CD4-positive, alpha-beta memory T cell (primary cell): ENCODE measurements at places on chromosomes 4 and X. TPM values are rescaled to one million over a fixed set of nuclear protein-coding genes. Genes with fewer than 3 reads are reported as not detected.

KCTD8 gene
- not detected for total RNA-seq

DNA sequence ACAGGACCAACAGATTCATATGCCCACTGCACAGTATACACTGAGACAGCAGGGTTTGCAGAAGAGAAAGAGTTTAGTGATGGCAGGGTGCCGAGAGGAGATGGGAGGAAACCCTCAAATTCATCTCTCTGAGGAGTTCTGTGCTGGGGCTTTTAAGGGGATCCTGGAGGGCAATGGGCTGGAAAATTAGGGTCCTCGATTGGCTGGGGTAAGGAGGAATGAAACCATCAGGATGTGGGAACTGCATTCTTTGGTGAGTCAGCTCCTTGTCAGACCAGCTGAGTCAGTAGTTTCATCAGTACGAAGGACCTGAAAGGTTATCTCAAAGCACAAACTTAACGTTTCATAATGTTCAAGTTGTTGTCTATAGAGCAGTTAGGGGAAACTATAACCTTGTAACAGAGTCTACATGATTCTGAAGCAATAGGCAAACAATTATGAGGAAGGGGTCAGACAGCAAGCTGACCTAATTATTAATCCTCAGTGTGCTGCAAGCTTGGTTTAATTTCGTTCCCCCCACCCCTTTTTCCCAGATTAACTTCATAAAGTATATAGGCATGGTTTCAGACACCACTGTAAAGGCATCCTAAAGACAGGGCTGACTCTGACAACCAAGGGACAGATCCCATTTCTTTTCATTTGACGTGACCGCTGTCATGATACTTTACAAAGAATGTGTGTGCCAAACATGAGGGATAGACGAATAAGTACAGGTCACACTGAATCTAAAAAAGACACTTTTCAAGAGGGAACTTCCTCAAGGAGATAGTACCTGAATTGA, 1.5 kb upstream of the MSMO1 start:
- H3K27me3 ChIP-seq, result no peaks in the 10 kb centered on the region
- H3K36me3 ChIP-seq, result no peaks in the 10 kb centered on the region
- peaks cover 37% of the 10 kb centered on the region for H3K4me1 ChIP-seq
- no peak overlapping the region for H3K27ac ChIP-seq
- no peak for DNase-seq

GRCh38 chrX:109774706-109775105, 41.6 kb upstream of the ACSL4 start:
- no peak overlapping the region for H3K27ac ChIP-seq
- no peaks in the 10 kb centered on the region for H3K36me3 ChIP-seq
- no peak for DNase-seq
- no peaks in the 10 kb centered on the region for H3K4me1 ChIP-seq
- no peak overlapping the region for H3K4me3 ChIP-seq
- no peaks in the 10 kb centered on the region for H3K27me3 ChIP-seq

ARX gene
- total RNA-seq, result not detected

- H3K27me3 ChIP-seq, result no peaks in the 10 kb centered on the region
- peak overlapping the region; percentile 26 for H3K27ac ChIP-seq
- peak; percentile 46 for DNase-seq
- no peaks in the 10 kb centered on the region for H3K36me3 ChIP-seq
- no peak overlapping the region for H3K4me3 ChIP-seq
Measured at GRCh38 chrX:41116948-41117347, 31.7 kb downstream of the USP9X start.

DDIT4L gene
- total RNA-seq, result not detected

TRIM2 gene
- 12.3 TPM for total RNA-seq

UGT8 gene
- total RNA-seq, result 0.36 TPM

GRCh38 chr4:57926311-57926710, 816.1 kb upstream of the IGFBP7 start:
- no peaks in the 10 kb centered on the region for H3K36me3 ChIP-seq
- no peak for DNase-seq
- no peaks in the 10 kb centered on the region for H3K4me1 ChIP-seq
- H3K27me3 ChIP-seq, result no peaks in the 10 kb centered on the region

- peak overlapping the region; percentile 40 for H3K27ac ChIP-seq
- H3K36me3 ChIP-seq, result no peaks in the 10 kb centered on the region
- peak overlapping the region; percentile 79 for H3K4me3 ChIP-seq
- peak; percentile 45 for DNase-seq
Measured at GRCh38 chr4:100895556-100896197, 377.9 kb upstream of the EMCN start.

- no peak overlapping the region for H3K4me3 ChIP-seq
- no peak overlapping the region for H3K27ac ChIP-seq
- H3K4me1 ChIP-seq, result no peaks in the 10 kb centered on the region
- no peaks in the 10 kb centered on the region for H3K36me3 ChIP-seq
- no peaks in the 10 kb centered on the region for H3K27me3 ChIP-seq
Measured at GRCh38 chrX:107804427-107804826, 21.2 kb upstream of the MID2 start.

DNA sequence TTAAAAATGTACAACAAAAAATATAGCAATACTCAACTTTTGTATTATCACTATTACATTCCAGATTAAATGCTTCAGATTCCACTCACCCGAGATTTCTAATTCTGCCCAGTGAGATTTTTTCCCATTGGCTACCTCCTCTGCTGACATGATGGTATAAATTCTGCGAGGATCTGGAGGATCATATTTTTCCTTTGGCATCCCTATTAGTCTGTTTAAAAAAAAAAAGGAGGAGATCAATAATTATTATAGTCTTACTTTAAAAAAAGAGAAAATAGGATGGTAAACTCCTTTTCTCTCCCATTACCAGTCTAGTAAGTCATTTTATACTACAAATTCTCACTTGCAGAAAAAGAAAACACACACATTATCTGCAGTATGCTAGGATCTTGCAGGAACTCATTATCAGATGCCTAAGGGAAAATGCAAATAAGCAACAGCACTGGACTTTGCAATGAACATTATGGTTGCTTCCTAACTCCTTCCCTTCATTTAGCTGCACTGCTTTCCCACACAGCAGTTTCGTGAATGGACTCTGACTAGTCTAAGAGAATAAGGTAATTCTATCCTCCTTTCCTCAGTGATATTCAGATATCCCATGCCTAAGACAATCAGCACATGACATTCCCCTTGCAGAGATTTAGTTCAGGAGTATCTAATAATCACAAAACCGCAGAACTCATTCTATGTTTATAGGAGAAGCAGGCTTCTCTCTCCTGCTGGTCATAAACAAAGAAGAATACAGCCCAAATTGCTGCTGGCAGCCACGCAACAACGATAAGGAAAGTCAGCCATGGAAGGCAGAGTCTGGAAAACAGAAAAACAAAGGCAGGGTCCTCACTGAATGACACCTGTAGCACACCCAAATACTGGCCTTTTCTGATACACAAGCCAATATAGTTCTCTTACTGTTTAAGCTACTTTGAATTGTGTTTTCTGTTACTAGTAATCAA, 42.7 kb downstream of the CNOT6L start:
- no peaks in the 10 kb centered on the region for H3K27me3 ChIP-seq
- H3K4me3 ChIP-seq, result no peak overlapping the region
- peaks cover 24% of the 10 kb centered on the region for H3K36me3 ChIP-seq
- no peak overlapping the region for H3K27ac ChIP-seq
- H3K4me1 ChIP-seq, result peaks cover 34% of the 10 kb centered on the region

SORCS2 gene
- total RNA-seq, result not detected

DNA sequence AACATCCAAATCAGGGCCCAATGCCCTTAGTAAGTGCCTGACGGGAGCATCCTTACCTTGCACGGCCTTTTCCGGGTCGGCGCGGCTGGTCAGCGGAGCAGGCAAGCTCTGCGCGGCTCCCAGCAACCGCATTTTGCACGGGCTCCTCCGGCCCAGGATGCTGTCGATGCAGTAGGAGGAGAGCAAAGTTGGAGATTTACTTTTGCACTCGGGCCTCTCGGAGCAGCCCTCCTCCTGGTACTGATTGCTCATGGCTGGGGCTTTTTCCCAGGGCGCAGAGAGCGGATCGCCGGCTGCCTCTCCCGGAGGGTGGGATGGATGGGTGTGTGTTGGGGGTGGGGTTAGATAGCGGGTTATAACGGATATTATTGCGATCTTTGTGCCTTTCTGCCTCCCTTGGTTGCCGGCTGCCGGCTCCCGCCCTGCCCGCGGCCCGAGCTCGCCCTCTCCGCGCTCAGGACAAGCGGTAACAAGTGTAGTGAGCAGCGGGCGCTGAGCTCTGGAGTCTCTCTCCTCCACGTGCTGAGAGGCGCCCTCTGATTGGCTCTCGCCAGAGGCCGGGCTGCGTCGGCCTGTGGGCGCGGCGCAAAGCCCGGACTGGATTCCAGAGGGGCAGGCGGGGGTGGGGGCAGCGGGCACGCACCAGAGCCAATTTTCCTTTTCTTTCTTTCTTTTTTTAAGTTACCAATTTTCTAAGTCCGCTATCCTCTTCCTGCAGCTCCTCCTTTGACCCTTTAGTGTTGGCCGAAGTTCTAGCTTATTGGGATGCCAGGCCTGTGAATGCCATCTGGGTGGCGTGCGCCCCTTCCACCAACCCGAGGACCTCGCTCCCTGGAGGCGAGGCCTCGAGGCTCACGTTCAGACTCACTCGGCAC, at the start of gene ARX:
TSS of gene ARX (minus strand) at position 480 of the 875 bp plus-strand sequence. CDS start at position 252, 228 bp downstream.
- H3K36me3 ChIP-seq, result no peaks in the 10 kb centered on the region
- H3K27ac ChIP-seq, result no peak within 1 kb of the TSS
- peaks cover 24% of the 10 kb centered on the region for H3K27me3 ChIP-seq

HAUS3 gene
- total RNA-seq, result 39.2 TPM

GRCh38 chr4:140600408-140600807, 31.6 kb upstream of the UCP1 start:
- H3K4me3 ChIP-seq, result no peak overlapping the region
- H3K4me1 ChIP-seq, result no peaks in the 10 kb centered on the region
- no peak overlapping the region for H3K27ac ChIP-seq
- H3K27me3 ChIP-seq, result no peaks in the 10 kb centered on the region

TMPRSS11D gene
- total RNA-seq, result not detected

DNA sequence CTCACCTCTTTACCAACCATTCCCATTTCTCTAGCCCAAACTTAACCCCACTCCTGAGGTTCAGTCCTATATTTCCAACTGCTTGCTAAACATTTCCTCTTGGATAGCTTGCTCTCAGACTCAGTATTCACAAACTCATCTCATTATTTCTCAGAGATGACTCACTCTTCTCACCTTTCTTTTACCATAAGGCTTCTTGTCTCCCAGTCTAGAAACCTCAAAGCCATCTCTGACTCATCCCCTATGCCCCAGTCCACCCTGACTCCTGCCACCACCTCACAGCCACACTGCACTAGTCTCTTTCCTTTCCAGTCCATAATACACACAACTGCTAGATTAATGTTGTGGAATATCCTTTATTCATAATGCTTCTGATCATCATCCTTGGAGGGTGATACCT, 4.8 kb downstream of the FRMPD3 start:
- H3K36me3 ChIP-seq, result no peaks in the 10 kb centered on the region
- H3K4me3 ChIP-seq, result no peak overlapping the region
- DNase-seq, result no peak
- H3K27me3 ChIP-seq, result no peaks in the 10 kb centered on the region

DNA sequence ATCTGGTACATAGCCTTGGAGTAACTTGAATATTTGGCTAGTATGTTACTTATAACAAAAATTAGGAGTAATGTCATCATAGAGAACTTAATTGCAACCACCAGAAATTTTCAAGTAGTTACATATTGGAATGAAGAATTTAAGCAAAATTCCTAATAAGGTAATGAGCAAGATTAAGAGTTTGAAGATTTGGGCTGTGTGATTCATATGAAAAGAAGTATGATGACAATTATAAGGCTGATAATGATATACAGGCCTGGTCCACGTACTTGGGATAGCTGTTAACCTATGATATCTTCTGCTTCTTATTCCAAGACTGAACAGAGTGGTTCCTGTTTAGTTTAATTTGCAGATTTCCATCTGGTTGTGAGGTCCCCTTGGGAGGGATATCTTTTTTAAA, 463.9 kb downstream of the RAPGEF2 start:
- H3K27ac ChIP-seq, result no peak overlapping the region
- no peak overlapping the region for H3K4me3 ChIP-seq
- DNase-seq, result no peak
- H3K27me3 ChIP-seq, result no peaks in the 10 kb centered on the region
- H3K36me3 ChIP-seq, result no peaks in the 10 kb centered on the region

GRCh38 chr4:184958127-184958922, 60.0 kb upstream of the HELT start:
- H3K36me3 ChIP-seq, result no peaks in the 10 kb centered on the region
- H3K4me1 ChIP-seq, result no peaks in the 10 kb centered on the region
- H3K27ac ChIP-seq, result no peak overlapping the region
- no peak overlapping the region for H3K4me3 ChIP-seq
- no peak for DNase-seq

GRCh38 chrX:2965965-2966364, 36.8 kb upstream of the ARSD start:
- no peaks in the 10 kb centered on the region for H3K36me3 ChIP-seq
- no peak for DNase-seq
- no peaks in the 10 kb centered on the region for H3K4me1 ChIP-seq
- no peak overlapping the region for H3K4me3 ChIP-seq
- H3K27me3 ChIP-seq, result no peaks in the 10 kb centered on the region

GRSF1 gene
- total RNA-seq, result 47.0 TPM

DNA sequence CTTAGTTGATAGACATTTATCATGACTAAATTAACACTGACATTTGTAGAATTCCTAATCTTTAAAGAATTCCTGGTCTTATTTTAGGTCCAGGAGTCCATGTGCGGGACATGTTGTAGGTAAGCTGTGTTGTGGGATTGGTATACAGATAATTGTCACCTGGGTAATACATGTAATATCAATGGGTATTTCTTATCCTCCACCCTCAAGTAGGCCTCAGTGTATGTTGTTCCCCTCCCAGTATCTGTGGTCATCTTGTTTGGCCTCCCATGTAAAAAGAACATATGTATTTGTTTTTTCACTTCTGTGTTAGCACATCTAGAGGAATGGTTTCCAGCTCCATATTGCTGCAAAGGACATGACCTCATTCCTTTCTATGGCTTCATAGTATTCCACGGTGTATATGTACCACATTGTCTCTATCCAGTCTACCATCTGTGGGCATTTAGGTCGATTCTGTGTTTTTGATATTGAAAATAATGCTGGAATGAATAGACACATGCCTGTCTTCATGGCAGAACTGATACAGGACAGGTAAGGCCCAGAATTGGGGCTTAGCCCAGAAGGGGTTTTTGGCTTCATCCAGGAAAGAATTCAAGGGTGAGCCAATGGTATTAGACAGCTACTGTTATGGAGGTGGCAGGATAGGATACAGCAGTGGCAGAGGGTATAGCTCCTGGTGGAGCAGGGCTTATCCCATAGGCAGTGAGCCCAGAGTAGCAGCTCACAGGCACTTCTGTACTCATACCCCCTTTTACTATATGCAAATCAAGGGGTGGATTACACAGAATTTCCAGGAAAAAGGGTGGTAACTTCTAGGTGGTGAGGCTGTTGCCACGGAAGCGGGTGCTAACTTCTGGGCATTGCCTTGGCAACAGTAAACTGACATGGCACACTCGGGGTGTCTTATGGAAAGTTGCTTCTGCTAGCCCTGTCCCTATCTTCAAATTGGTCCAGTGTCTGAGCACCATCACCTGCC, 66.1 kb upstream of the WDR1 start:
- no peaks in the 10 kb centered on the region for H3K27me3 ChIP-seq
- H3K36me3 ChIP-seq, result no peaks in the 10 kb centered on the region
- H3K4me1 ChIP-seq, result peaks cover 14% of the 10 kb centered on the region
